CD4-positive, alpha-beta T cell treated with Interleukin-17A for 4 hours (primary cell): ENCODE measurements at places on chromosomes 13 and 19.
A peak's percentile ranks its signal among the peaks of the same experiment; 100 is the strongest.

- DNase-seq: no peak
These were observed 503.0 kb downstream of the EFNB2 start for GRCh38 chr13:106032441-106032840.

DNA sequence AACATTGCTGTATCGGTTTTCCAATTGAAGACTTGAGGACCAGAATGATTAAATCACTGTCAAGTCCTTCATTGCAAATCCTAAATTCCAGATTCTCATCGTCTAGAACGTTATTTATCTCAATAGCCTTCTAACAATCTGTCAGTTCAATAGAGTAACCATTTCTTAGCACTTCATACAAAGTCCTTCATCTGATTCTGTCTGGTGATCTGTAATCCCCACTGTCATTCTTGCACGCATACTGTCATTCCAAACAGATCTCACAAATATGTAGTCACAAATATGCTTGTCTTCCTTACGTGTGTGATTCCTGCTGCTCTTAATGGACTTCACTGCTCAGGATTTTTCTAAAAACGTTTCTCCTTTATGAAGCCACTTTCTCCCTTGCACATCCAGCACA, 1197.5 kb downstream of the EFNB2 start:
- DNase-seq: no peak

GRCh38 chr19:38194061-38194701, 29.8 kb downstream of the DPF1 start:
- no peak for DNase-seq

DNA sequence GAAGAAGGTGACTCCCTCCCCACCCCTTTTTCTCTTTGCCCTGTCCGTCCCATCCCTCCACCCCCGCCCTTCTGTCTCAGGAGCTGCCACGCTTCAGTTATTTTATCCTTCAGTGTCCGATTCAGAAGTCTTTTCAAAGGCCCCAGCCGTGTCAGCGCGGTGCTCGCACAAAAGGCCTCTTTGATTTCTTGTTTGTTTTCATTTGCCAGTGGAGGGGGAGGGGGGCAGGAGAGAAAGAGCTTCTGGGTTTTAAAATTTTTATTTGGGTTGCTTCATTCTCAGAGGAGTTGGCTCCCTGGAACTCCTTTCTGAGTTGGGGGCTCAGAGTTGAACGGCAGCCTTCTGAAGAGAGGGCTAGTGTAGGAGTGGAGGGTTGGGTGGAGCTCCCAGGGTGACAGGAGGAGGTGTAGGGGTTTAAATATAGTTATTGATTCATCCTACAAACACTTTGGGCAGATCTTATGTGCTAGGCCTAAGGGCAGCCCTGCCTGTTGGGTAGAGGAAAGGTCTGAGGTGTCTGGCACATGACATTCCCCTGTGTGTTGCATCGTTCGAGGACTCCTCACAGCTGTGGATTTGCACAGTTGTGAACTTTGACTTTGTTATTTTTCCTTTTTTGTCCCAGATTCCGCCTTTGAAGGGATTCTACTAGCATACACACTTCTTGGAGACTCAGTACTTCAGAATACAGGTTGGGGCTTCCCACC, 36.8 kb downstream of the NFIX start:
- no peak for DNase-seq

GRCh38 chr19:39372047-39372802, 18.7 kb downstream of the PAF1 start:
- no peak for DNase-seq

DNA sequence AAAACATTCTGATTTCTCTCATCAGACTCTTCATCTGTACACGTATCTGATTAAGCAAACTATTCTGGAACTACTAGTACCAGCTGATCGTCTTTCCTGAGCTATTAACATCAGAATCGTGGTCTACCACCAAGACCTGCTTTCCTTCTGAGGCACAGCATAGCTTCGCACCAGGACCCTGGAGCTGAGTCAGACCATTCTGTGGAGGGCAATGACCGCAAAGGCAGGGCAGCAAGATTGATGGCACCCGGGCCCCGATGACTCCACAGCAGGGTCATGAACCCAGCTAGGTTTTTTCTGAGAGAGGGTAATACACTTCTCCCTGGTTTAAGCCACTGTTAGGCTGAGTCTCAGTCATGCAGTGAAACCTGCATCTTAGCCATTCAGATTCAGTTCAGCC, 158.7 kb upstream of the GPR12 start:
- no peak for DNase-seq

GRCh38 chr19:45485305-45486077, 11.4 kb downstream of the RTN2 start:
- peak; percentile 99 for DNase-seq

GRCh38 chr13:97272526-97272925, 50.4 kb downstream of the MBNL2 start:
- DNase-seq: no peak

DNA sequence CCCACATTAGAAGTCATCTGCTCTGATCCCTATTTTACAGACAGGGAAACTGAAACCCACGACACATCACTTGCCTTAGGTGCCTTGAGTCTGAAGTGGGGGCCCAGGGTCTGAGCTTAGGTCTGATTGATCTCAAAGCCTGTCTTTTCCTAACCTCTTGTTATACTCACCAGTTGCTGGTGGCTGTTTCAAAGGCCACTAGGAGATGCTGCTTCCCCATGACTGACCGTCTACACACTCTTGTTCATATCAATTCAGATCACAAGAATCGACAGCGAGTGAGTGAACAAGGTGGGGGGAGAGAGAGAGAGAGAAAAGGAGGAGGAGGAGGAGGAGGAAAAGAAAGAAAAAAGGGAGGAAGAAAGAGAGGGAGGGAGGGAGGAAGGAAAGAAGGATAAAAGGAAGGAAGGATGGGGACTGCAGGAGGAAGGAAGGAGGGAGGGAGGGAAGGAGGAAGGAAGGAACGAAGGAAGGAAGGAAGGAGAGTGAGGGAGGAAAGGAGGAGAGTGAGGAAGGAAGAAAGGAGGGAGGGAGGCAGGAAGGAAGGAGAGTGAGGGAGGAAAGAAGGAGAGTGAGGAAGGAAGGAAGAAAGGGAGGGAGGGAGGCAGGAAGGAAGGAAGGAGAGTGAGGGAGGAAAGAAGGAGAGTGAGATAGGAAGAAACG, 3.3 kb downstream of the OR10H1 start:
- peak; percentile 68 for DNase-seq

DNA sequence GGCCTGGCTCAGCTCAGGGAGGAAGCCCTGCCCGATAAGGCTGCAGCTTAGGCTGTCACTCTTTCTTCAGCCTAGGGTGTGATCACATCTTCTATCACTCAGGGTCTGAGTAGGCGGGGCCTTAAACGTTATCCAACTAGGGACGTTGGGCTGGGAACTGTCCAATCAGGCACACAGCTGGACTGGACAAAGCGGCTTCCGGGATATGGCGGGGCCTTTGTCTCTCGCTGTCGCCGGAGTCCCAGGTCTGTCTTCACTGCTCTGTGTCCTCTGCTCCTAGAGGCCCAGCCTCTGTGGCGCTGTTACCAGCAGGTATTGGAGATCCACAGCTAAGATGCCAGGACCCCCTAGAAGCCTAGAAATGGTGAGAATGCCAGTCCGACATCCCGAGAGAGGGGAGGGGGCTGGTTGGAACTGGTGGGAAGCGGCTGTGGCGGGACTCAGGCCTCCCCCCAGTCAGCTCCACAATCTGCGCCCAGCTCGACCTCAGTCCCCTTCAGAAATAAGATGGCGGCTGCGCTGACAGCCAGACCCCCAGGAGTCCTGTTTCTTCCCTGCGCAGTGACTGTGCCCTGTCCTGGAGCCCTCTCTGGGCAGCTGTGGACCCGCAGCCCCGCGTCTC, at the start of gene ZNF254:
Gene ZNF254 (plus strand): TSS at position 214 of the 622 bp plus-strand sequence. CDS start 121 bp downstream, at position 335.
- DNase-seq: peak; percentile 76

DNA sequence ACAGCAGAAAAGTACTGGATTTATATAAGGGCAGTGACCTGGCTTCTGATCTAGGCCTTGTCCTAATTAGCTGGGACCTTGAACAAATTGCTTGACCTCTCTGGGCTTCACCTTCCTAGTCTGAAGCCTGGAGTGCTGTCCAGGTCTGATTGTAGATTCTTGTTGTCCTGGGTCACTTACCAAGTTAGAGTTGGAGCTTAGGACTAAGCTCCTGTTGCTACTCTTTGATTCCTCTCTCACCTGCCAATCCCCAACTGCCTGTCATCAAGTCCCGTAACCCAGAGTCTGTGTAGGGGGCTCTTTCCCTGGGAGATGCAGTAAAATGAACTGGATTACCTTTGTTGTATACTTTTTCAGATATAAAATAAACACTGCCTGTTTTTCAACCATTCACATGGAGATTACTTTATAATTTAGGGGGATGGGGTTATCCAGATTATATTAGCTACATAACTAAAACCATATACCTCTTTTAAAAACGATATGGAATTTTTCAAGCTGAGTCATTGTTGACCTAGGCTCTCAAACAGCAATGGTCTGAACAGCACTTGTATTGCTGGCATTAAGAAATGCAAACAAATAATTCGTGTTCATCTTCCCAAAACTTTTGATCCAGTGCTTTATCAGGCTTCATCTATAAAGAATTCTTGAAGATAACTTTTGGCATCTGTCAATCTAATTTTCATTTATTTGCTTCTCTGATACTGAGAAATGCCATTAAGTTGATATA, 5.8 kb downstream of the ARHGAP35 start:
- no peak for DNase-seq

- no peak for DNase-seq
These were observed 9.0 kb upstream of the CEBPA start for GRCh38 chr19:33311326-33311682.

DNA sequence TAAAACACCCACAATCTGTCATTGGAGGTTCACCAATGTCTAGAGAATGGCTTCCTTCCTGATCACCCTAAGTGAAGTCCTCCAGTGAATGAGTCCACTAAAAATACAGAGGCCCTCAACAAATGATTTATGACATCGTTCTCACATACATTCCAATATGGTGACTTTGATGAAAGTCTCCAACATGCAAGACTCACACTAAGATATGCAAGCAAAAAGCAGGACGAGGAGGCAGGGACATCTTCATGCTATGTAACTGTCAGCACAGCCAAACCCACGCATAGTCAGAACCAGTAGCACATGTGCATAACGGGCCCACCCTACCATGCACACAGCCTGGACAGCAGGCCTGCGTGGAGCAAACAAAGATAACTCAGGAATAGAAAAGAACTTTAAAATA, 16.6 kb upstream of the LSM14A start:
- no peak for DNase-seq

DNA sequence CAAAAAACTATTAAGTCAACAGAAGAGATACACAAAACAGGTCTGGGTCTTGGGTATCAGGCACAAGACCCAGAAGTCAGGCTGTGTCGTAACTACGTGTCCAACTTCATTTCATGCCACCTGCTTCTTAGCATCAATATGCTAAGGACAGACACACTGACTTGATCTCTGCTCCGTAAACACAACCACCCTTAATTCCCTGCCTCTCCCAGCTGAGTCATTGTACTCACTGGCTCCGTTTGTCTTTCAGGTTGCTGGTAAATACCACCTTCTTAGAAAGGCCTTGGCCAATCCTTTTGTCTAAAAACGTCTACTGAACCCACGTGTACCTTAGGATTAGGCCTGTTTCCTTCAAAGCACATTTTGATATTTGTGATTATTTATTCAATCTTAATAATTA, 726.2 kb downstream of the PCDH9 start:
- DNase-seq: no peak

DNA sequence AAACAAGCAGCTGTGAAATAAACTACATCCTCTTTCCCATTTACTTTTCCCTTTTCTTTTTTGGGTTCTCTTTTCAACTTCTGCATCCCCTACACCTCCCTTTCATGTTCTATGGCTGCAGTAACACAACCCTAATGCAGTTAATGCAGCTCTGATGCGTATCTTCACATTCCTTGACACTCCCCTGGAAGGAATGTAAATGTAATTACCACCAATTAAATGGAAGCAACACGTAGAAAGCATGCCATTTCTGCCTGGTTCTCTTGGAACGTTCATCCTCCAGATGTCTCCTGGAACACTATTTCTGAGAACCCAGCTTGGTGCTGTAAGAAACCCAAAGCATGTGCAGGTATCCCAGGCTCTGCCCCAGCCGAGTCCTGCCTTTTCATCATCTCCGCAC, 166.8 kb upstream of the FREM2 start:
- DNase-seq: no peak

DNA sequence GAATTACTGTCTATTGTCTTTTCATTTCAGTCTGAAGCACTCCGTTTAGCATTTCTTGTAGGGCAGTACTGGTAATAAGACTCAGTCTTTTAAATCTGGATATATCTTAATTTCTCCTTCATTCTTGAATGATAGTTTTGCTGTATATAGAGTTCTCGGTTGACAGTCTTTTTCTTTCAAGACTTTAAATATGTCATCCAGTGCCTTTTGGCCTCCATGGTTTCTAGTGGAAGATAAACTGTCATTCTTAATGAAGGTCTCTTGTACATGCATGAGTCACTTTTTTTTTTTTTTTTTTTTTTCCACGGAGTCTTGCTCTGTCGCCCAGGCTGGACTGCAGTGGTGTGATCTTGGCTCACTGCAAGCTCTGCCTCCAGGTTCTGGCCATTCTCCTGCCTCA, 27.2 kb upstream of the ZDHHC20 start:
- no peak for DNase-seq

- DNase-seq: no peak
These were observed 393.3 kb downstream of the DIAPH3 start for GRCh38 chr13:59770451-59770850.

- DNase-seq: no peak
These were observed 37.5 kb downstream of the TSSK6 start for GRCh38 chr19:19477705-19478383.

DNA sequence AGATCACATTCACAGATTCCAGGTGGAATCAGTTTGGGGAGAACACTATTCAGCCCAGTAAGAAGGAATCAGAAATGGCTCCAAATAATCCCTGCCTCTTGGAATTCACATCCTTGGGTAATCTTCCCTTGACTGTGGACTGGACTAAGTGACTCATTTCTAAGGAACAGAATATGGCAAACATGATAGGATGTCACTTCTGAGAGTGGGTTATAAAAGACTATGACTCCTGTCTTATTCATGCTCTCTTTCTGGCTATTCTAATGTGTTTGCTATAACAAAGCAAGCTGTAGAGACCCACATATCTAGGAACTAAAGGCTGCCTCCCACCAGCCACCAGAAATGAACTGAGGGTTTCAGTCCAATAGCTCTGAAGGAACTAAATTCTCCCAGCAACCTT, 37.8 kb downstream of the MBD3L2B start:
- no peak for DNase-seq

- DNase-seq: no peak
These were observed 333.2 kb downstream of the PCDH9 start for GRCh38 chr13:66896933-66897332.

DNA sequence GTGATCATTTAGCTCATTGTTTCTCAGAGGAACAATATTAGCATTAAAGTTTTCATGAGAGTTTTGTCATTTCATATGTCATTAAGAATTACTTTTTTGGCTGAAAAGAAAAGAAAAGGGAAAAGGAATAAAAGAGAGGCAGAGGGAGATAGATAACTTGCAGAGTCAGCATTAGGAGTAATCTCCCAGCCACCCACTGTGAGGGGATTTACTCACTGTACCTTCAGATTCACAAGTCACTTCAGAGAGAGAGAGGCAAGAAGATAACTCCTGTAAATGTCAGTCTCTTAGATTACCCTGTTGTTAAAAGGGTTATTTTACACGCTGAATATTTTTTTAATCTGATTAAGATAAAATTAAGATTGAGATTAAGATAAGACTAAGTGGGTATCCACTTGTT, 125.2 kb downstream of the POU4F1 start:
- no peak for DNase-seq

- no peak for DNase-seq
These were observed 31.1 kb upstream of the ZNF599 start for GRCh38 chr19:34804115-34804514.

- DNase-seq: no peak
These were observed 33.4 kb downstream of the MBNL2 start for GRCh38 chr13:97255515-97256021.

GRCh38 chr19:15062036-15062435, 12.8 kb downstream of the CASP14 start:
- DNase-seq: no peak

- DNase-seq: no peak
These were observed 78.3 kb downstream of the ELF1 start for GRCh38 chr13:40940841-40941240.
